Transverse colon (tissue), 4 donors: ENCODE measurements at places on chromosomes 11 and 22. TPM values are rescaled to one million over a fixed set of nuclear protein-coding genes. Genes with fewer than 3 reads are reported as not detected.
A peak's percentile ranks its signal among the peaks of the same experiment; 100 is the strongest.

HBE1 gene
- not detected for total RNA-seq

DNA sequence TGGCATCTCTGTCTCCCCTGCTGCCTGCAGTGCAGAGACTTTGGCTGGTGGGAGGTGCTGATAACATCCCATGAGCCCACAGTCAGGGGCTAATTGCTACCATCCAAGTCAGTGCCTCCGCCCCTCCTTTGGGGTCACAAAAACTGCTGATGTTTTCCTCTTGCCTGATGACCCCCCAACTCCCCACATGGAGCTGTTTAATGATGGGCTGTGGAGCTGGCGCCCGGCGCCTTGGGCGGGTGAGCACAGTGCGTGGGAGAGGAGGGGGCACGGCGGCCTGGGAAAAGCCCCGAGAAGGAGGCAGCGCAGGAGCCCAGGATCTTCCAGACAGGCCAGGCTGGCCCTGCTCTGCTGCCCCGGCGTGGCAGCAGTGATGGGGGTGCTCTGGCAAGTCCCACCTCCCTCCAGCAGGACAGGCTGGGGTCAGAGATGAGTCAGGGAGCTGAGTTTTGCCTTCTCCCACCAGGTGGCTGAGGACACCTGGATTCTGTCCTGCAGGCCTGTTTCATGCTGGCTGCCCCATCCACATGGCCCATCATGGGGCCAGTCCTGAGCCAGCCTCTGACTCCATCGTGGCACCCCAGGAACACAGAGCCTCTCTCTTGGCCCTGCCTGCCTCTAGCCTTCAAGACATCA lies 43.8 kb downstream of the NECTIN1 start:
- no peak for DNase-seq

DNA sequence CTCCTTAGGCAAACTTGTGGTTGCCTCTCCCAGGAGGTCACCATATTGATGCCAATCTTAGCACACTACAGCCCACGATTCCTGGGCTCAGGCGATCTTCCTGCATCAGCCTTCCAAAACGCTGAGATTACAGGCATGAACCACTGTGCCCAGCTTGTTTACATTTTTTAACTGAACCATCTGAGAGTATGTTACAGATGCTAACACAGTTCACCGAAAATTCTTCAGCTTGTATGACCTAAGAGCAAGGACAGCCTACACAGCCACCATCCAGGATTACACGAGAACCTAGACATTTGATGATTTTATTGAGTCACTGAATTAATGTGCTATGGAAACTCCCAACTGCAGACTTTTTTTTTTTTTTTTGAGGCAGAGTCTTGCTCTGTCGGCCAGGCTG lies 5.8 kb upstream of the LGALS1 start:
- DNase-seq, result no peak

- DNase-seq, result peak; percentile 35
Observed at GRCh38 chr11:9574622-9575259, 1.3 kb downstream of the WEE1 start.
